ENCODE measurements at places on chromosomes 7 and 10.

DNA sequence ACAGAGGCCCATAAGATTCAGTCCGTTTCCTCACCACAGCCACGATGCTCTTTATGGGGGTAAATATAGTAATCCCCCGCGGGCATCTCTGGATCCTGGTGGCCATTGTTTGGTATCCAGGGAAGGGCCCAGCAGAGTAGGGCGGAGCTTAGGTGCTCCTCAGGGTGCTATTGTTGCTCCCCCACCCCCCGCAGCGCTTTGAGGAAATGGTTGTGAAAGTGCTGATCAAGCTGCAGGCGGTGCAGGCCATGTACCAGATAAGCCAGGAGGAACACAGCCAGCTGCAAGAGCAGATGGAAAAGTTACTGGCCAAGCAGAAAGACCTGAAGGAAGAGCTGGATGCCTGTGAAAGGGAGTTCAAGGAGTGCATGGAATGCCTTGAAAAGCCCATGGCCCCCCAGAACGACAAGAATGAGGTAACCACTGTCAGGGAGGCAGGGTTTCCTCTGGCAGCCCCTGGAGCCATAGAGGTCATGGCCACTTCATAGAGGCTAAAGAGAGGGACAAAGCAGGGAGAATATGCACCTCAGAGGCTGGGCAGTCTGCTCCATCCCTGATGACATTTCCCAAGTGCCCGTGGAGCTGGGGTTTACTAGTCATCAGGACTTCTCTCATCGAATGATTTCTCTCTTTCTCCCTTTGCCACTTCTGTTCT is 17.6 kb upstream of the FLNC start:
- no peak for DNase-seq

DNA sequence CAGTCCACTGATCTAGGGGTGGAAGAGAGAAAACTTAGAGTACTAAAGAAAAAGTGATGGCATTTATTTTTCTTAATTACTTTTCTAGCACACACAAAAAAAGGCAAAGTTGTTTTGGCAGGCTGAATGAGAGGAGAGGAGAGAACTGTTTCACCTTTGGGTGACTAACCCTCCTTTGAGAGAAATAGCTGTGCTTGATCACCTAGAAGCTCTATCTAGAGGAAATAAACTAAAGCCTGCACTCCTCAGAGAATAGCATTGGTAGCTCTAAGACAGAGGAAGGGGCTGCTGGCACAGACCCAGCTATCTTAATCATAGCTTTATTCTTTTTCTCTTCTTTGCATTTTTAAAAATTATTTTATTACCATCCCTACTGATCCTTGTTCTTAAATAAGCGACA is 6.3 kb downstream of the TMEM243 start:
- DNase-seq = no peak

DNA sequence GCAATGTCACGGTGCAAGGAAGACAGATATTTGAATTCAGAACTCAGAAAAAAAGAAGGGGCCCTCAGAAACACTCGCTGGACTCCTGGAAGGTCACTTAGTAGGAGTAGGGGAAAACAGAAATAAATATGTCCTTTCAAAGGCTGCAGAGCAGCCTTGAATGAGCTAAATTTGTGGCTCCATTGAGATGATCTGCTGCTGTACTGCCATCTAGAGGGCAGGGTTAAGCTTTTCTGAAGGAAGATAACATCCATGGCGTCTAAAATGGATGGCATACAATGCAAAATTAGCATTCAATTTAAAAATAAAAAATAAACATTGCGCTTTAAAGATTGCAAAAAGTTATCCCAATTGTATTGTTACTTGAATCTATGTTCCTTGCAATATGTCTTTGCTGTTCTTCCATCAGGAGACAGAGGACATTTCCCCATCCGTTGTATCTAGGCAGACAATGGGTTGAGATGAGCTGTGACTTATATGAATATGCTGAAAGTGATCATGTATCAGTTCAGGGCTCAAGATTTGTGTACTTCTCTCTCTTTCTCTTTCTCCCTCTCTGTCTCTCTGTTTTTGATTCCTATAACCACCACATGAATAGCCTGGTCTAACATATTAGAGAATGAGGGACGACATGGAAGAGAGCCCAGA is 642.2 kb downstream of the SH2D4B start:
- DNase-seq = peak; percentile 13

DNA sequence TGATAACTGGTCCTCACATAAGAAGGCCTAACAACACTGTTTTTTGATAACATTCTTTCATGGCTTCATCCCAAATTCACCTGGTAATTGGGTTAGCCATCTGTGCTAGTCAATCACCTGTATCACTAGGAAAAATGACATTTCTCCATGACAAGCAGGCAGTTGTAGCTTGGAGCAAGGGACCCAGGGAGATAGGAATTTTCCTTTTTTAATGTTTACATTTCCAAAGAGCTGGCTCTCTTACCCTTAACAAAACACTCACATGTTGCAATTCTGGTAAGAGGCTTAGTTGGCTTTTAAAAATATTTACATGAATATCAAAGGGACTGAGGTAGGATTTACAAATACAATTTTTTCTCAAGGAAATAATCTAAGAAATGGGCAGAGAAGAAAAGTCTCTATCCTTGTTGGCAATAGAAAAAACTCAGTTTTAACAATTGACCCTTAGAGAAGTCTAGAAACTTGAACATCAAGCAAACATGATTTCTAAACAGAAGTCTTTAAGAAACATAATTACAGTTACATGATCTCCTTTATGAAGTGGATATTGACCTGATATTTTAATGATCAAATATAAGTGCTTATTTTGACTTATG is 16.1 kb upstream of the AKR1C1 start:
- DNase-seq = no peak

DNA sequence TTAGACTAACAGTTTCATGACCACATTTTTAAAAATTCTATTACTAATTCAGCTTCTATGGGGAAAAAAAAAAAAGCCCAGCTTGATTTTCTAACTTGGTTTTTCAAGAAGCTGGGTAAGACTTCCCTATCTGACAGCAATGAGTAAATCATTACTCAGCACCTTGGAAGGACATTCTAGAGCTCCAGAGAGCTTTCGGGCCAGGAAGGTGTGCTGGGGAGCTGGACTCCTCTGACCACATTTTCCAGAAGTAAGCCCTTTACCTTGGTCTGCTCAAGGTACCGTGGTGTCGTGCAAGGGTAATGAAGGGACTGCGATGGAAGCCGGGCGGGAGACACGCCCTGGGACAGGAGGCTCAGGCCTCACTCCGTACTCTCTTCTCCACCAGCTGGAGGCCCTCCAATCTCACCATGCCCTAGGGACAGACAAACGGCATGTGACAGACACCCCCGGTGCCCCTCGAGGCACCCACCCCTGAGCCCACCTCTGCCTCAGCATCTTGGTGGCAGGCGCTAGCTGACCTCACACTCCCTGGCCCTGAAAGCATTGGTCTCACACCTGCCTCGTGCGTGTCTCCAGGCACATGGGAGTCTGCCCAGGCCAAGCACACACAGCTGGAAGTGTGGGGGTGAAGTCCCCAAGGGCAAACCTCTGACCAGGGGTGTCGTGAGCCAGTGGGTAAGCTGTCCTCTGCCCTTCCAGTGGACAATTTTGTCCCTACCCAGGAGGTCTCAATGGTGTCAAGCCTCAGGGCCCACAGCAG is 152.1 kb downstream of the OAT start:
- no peak for DNase-seq

GRCh38 chr7:40682696-40683095 is 547.9 kb downstream of the SUGCT start:
- DNase-seq = no peak

DNA sequence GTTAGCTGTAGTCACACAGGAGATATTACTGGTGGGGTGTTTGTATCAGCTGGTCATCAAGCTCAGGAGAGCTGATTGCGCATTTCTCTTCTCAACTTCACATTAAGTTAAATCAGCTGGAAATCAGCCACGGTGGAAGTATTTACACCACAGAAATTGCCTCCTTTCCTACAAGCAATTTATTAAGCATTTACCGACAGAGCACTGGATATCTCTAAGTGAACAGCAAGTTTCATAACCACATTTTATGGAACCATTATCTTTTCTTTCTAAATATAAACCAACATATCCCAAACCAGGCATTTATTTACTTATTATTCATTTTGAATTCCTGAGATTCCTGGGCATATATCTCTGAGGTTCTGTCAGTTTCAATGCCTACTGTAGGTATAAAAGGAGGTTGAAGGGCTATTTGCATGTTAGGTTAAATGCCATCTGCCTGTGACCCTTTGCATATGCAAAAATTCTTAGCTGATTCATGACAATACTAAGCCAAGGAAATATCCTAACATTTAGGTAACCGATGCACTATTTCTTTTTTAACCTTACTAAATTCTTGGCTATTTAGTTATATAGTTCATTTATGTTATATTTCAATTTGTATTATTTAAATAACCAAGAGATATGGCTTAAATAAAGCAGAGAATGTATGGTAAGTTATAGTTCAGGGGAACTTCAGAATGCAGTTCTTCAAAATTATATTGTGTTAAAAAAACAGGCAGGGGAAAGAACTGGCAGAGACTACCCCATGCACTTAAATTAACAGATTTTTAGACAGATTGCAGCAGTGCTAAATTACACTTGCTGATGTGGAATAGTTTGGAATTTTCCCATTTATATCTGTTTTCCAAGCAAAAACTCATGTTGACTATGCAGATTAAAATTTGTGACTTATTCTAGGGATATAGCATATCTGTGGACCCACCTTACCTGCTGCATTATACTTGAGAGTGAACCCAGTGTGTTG is 56.8 kb downstream of the DYNC1I1 start:
- no peak for DNase-seq

GRCh38 chr7:83850125-83850524 is 201.2 kb upstream of the SEMA3E start:
- no peak for DNase-seq

GRCh38 chr10:4315551-4315950 is 510.5 kb upstream of the AKR1E2 start:
- DNase-seq = no peak

GRCh38 chr10:33974976-33975478 is 640.6 kb upstream of the NRP1 start:
- DNase-seq = no peak

GRCh38 chr10:110312206-110312605 is 7.5 kb upstream of the SMNDC1 start:
- no peak for DNase-seq

- DNase-seq = peak; percentile 76
Observed at GRCh38 chr7:55254596-55255495, 110.3 kb upstream of the LANCL2 start.

- no peak for DNase-seq
Observed at GRCh38 chr7:131087756-131088658, 239.7 kb upstream of the MKLN1 start.

DNA sequence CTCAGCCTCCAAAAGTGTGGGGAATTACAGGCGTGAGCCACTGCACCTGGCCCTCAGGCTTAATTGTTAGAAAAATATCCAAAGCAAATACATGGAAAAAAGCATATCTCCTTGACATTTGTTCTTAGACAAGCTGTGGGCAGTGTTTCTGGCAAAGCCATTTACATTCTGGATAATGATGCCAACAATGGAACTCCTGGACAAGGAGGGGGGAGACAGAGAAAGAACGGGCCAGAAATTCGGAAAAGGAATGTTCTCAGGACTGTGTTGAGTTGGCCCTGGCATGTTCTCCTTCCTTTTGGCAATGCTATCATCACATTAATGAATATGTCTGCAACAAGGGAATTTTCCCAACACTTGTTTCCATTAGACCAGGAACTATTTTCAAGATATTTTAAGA is 88.7 kb downstream of the UBE2H start:
- no peak for DNase-seq

DNA sequence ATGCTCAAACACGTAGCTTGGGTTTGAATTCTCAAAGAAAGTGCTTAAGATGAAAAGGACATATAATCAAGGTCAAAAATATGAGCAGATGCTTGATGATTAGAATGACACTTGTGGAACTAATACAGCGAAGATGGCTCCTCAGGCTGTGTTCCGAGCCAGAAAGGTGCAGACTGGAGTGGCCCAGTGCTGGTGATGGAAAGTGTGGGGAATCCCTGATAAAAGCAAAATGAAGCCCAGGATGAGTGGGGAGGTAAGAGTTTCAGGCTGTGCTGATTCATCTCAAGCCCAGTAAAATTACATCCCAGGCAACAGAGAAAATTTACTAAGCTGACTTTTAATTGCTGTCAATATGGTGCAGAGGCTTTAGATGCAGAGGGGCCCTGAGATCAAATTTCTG is 77.8 kb upstream of the IKZF1 start:
- DNase-seq = peak; percentile 80

- no peak for DNase-seq
Observed at GRCh38 chr7:94975336-94975735, 67.9 kb downstream of the PPP1R9A start.

DNA sequence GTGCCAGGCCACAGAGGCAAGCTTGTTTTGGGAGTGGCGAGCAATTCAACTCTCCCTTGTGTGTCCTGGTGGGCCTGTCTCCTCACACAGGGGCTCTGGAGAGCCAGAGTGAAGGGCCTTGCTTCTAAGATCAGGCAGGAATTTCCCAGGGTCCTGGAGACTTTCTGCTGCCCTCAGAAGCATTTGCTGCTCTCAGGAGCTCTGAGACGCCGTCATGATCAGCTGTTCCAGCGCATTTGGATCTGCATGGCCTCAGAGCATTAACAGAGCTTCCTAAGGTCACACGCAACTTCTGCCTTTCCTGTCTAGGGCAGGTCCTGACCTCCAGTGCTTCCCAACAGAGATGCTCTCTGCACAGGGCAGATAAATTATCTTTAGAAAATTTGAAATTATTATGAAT is 52.2 kb upstream of the C10orf90 start:
- no peak for DNase-seq

GRCh38 chr7:29214056-29214455 is 19.5 kb downstream of the CHN2 start:
- DNase-seq = no peak

DNA sequence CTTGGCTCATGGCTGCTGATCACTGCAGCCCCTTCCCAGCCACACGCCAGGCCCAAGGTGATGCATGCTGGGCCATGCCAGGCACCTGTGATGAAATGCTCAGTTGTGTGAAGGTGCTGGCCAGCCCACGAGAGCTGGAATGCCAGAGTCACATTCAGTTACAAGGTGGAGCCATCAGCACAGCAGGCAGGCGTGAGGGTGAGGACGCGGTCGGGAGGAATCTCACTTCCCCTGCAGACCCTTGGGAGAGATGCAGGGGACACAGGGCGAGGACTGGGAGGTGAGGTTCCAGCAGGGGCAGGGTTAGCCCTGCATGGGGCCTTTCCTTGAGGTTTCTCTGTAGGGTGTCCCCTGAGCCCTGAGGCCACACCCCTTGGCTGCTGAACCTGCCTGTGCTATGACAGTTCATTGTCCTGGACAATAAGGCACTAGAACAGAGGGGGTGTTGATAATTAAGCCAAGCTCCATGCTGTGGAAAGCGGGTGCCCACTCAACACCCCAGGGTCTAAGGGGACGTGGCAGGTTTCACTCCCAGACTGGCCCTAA is 82.4 kb downstream of the ADARB2 start:
- no peak for DNase-seq

- DNase-seq = no peak
Observed at GRCh38 chr10:32979041-32979440, 21.0 kb upstream of the ITGB1 start.
